ENCODE measurements at places on chromosomes 1 and 21.

- DNase-seq: no peak
Observed at GRCh38 chr1:170927955-170928840, 7.1 kb upstream of the MROH9 start.

GRCh38 chr1:232795497-232796053 lies 9.6 kb upstream of the MAP10 start:
- DNase-seq: no peak

DNA sequence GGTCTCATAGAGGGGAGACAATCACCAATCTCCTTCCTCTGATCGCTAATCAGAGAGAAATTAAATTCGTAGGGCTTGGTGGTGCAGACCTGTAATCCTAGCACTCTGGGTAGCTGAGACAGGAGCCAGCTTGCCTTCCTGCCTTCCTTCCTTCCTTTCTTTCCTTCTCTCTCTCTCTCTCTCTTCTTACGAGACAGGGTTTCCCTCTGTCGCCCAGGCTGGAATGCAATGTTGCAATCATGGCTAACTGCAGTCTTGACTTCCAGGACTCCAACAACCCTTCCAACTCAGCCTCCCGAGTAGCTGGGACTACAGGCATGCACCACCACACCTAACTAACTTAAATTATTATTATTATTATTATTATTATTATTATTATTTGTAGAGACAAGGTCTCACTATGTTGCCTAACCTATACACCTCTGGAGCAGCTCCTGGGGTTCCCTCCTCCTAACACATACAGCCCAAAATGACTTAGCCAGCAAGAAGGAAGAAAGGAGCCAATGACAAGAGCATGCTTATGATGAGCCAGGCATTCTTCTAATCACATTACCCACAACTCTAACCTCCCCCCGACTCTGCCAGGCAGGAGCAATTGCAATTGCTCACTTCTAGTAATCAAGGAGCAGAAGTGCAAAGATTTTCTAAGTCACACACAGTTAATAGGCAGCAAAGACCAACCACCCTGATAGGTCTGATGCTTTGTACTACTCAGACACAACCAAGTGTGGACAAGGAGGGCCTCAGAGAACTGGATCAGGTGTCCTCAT lies 105.4 kb upstream of the F3 start:
- no peak for DNase-seq

- no peak for DNase-seq
Observed at GRCh38 chr1:26290122-26290881, 10.4 kb downstream of the SH3BGRL3 start.

DNA sequence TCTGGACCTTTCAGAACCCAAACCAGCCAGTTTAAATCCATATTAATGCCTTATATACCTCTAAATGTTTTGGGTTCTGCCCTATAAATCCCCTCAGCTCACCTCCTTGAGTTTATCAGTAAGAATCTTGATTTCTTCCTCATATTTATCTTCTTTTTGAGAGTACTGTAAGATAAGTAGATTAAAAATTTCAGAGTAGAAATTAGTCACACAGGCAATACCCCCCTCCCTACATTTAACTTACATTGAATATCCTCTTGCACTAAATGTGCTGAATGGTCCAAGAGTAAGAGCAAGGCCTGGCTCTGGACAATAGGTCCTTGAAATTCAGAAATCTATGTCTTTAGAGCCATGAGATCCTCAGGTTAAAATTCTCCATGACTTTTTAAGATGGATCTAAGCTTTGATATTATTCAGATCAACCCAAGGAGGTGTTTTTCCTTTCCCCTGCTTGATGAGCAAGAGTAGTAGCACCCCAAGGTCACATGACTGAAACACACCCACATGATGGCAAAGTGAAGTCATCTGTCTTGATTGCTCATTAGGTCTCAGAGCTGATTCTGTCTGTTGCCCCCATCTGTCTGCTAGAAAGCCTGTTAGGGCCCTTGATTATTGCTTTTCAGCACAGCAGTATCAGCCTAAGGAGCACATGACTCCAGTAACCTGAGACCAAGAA lies 15.8 kb upstream of the NUP210L start:
- no peak for DNase-seq

GRCh38 chr1:91201694-91202093 lies 179.9 kb upstream of the ZNF644 start:
- no peak for DNase-seq

DNA sequence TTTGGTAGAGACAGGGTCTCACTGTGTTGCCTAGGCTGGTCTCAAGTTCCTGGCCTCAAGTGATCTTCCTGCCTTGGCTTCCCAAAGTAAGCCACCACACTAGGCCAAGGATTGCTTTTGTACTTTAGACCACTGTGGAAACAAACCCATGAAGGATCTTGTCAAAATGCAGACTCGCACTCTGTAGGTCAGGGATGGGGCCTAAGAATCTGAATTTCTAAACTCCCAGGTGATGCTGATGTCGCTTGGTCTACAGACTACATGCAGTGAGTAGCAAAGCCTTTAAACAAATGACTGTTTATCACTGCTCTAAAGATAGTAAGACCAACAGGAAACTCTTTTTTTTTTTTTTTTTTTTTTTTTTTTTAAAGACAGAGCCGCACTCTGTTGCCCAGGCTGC lies 54.1 kb upstream of the MUTYH start:
- DNase-seq: no peak

GRCh38 chr1:66684353-66684752 lies 67.9 kb upstream of the DYNLT5 start:
- no peak for DNase-seq

DNA sequence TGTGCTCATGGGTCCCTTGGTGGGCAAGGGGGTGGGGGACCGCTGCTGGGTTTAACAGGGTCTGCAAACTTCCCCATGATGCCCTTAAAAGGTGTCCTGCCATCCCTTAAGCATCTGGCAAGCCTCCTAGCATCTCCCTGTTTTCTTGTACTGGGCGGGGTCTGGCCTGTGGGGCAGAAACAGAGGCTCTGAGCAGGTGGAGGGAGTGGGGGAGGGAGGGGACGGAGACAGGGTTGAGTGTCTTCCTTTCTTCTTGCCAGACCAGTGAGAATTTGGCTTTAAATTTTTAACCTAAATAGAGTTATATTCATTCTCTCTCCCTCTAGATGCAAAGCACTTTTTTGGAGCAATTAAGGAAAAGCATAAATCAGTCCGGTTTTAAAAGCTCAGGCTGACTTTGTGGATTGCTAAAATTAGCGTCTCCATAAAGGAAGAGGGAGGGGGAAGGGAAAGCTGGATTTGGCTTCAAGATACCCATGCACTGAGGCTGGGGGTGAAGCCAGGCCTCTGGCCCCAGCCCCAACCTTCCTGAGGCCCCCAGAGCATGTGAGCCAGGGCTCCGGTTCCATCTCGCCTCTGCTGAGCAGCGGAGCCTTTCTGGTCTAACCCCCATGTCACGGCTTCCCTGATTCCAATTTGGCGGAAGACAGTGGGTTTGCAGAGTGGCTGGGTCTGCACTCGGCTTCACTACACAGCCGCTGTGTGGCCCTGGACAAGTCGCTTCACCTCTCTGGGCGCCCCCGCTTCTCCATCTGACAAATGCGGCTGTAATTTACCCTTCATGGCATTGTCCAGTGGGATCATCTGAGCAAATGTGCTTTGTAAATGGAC lies 25.3 kb downstream of the IGSF21 start:
- DNase-seq: no peak

- DNase-seq: no peak
Observed at GRCh38 chr1:117370071-117370470, 2.8 kb downstream of the MAN1A2 start.

DNA sequence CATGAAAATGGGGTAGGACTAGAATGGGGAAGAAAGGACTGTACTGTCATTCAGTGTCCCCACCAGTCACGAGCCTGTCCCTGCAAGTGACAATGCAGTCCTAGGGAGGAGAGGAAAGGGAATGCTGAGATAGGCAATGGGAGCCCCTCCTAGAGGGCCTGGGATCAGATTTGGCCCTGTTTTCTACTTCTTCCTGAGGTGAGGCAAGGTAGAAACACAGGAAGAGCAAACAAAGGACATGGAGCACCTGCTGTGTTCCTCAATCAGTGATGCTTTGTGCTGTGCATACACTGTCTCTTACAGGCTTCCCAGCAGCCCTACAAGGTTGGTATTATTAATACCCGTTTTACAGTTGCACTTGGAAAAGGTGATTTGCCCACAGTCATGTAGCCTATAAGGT lies 6.1 kb downstream of the FABP3 start:
- no peak for DNase-seq

DNA sequence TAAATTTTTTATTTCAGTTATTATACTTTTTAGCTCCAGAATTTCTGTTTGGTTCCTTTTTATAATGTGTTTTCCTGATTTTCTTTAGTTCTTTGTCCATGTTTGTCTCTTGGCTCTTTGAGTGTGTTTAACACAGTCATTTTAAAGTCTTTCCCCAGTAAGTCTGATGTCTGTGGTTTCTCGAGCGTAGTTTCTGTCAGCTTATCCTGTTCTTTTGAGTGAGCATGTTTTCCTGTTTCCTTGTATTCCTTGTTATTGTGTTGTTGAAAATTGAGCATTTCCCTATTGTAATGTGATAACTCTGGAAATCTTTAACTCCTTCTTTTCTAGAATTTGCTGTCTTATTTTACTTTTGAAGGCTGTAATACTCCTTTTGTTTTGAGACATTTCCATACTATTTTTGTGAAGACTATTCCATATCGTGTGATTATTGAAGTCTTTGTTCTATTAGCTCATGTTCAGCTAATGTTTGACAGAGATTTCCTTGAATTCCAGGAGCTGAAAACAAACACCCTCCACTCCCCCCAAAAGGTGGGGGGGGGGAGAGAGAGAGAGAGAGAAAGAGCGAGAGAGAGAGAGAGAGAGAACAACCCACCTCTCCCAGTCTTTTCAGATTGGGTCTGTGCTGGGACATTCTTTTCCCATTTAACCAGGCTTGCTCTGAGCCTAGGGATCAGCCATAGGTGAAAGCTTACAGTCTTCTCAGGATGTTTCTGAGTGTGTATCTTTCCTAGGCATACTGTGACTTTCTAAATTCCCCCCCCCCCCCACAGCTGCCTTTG lies 38.3 kb downstream of the SDCCAG8 start:
- no peak for DNase-seq

GRCh38 chr1:114660238-114660637 lies 9.6 kb downstream of the DENND2C start:
- no peak for DNase-seq

GRCh38 chr1:221397606-221398005 lies 344.3 kb downstream of the DUSP10 start:
- no peak for DNase-seq

GRCh38 chr1:169670836-169671235 lies 40.6 kb downstream of the SELL start:
- no peak for DNase-seq

- DNase-seq: no peak
Observed at GRCh38 chr1:96752394-96752793, 30.8 kb downstream of the PTBP2 start.

GRCh38 chr1:159229896-159230295 lies 25.2 kb downstream of the ACKR1 start:
- DNase-seq: no peak

DNA sequence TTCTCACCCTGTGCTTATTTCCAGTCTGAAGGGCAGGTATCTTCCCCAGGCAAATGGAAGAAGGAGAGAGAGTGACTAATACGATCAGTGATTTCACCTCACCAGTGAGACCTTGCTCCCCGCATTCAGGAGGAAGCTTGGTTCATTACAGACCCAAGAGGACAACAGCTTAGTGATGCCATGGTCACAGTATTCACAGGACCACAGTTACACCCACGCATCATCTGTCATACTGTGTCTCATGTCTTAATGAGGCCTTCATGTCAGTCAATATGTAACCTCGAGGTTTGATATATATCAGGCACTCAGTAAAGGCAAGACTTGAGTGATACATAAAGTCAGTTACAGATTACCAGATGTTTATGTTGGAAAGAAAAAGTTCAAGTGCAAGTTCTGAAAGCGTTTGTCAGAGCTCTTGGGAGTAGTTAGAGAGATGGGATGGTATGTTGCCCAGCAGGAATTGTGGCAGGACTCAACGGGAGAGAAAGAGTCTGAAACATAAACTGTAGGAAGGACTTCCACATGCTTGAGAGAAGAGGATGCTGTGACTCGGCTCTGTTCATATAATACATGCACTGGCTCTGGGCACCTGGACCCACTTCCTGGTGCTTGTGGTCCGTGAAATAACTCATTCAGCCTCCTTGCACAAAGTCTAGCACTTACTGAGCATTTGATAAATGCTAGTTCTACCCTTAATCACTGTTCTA lies 33.3 kb downstream of the GNPAT start:
- DNase-seq: no peak

GRCh38 chr1:209688746-209689234 lies 13.6 kb downstream of the G0S2 start:
- DNase-seq: no peak

GRCh38 chr1:18960821-18961220 lies 4.3 kb upstream of the IFFO2 start:
- no peak for DNase-seq

Measured in stimulated activated CD4-positive, alpha-beta T cell treated with anti-CD3 and anti-CD28 coated beads, TNF-alpha, amount 100 ng/mL, for 1 hour (primary cell).